ENCODE measurements at places on chromosomes 13 and 19.
A peak's percentile ranks its signal among the peaks of the same experiment; 100 is the strongest.

- peaks cover 3% of the 10 kb centered on the region for H3K27me3 ChIP-seq
- H3K4me1 ChIP-seq, result no peaks in the 10 kb centered on the region
- H3K4me3 ChIP-seq, result no peak overlapping the region
- H3K27ac ChIP-seq, result no peak overlapping the region
- DNase-seq, result no peak
- no peaks in the 10 kb centered on the region for H3K36me3 ChIP-seq
Measured at GRCh38 chr19:35293363-35293739, 1.4 kb downstream of the MAG start.

DNA sequence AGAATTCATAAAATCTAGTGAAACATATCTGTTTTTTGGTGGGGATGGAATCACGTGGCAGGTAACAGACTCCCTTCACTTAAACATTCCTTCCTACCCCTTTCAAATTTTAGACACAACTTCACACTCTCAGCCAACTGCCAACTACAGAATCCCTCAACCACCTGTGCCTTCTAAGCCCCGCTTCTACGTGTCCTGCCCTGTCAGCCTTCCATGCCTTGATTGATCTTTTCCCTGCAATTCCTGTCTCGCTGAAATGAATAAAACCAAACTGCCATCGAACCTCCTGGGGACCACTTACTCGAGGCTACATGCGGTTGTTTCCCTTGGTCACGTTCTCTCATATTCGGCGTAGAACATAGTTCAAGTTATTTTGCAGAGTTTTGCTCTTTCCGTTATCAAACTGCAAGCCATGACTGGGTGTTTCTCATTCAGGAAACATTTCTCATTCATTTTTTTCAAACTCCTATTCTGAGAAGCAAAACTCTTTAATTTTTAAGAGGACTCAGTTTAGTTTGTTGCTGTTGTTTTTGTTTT is 1.1 kb downstream of the ZNF625 start:
- no peak for DNase-seq
- peaks cover 8% of the 10 kb centered on the region for H3K36me3 ChIP-seq
- H3K4me1 ChIP-seq, result no peaks in the 10 kb centered on the region
- H3K27me3 ChIP-seq, result no peaks in the 10 kb centered on the region
- peak overlapping the region; percentile 80 for H3K4me3 ChIP-seq

DNA sequence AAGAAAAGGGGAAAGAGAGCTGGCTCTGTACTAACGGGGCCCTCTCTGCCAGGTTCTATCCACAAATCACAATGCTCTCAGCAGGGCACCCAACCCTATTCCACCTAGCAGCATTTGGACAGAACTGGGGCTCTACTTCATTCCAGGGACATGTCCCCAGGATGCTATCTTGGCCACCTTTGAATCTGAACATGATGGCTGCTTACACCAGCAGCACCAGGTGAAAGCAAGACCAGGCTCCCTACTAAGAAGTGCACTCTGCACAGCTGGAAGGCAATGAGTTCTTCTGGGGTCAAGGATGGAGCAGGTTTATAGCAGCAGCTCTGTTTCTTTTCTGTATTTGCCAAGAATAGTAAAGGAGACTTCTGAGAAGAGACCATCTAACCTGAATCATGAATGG is 222.4 kb downstream of the DACH1 start:
- H3K4me1 ChIP-seq, result no peaks in the 10 kb centered on the region
- DNase-seq, result no peak
- no peaks in the 10 kb centered on the region for H3K36me3 ChIP-seq
- H3K27ac ChIP-seq, result no peak overlapping the region
- H3K4me3 ChIP-seq, result no peak overlapping the region

GRCh38 chr13:112468069-112468468 is 91.9 kb downstream of the SPACA7 start:
- H3K27me3 ChIP-seq, result no peaks in the 10 kb centered on the region
- no peaks in the 10 kb centered on the region for H3K36me3 ChIP-seq
- H3K4me3 ChIP-seq, result no peak overlapping the region
- H3K4me1 ChIP-seq, result no peaks in the 10 kb centered on the region
- H3K27ac ChIP-seq, result no peak overlapping the region

DNA sequence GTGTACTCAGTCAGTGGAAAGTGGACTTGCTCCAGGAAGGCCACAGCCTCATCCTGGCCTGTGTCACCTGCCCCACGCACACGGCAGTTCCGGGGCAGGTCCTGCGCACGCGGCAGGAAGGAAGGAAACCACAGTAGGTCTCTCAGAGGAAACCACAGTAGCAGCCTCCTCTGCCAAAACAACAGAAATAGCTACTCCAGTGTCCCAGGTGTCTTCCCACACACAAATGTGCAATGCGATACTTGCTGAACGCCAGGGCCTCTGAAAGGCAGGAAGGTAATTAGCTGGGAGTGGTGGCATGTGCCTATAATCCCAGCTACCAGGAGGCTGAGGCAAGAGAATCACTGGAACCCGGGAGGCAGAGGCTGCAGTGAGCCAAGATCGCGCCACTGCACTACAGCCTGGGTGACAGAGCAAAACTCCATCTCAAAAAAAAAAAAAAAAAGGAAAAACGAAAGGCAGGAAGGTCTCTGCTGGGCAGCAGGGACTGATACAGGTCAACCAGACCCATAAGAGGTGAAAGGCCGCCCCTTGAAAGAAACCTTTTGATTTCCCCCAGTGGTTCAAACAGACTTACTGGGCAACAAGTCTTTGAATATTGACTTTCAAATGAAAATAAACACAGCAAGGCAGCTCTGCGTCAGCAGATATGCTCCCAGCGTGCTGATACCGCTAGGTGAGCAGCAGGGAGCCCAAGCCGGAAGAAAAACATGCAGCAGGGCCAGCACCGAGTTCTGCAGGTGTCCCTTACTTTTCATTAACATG is 49.5 kb downstream of the CRYL1 start:
- H3K36me3 ChIP-seq, result no peaks in the 10 kb centered on the region
- H3K4me1 ChIP-seq, result no peaks in the 10 kb centered on the region
- H3K27me3 ChIP-seq, result no peaks in the 10 kb centered on the region
- no peak overlapping the region for H3K27ac ChIP-seq
- peak; percentile 38 for DNase-seq
- no peak overlapping the region for H3K4me3 ChIP-seq

DNA sequence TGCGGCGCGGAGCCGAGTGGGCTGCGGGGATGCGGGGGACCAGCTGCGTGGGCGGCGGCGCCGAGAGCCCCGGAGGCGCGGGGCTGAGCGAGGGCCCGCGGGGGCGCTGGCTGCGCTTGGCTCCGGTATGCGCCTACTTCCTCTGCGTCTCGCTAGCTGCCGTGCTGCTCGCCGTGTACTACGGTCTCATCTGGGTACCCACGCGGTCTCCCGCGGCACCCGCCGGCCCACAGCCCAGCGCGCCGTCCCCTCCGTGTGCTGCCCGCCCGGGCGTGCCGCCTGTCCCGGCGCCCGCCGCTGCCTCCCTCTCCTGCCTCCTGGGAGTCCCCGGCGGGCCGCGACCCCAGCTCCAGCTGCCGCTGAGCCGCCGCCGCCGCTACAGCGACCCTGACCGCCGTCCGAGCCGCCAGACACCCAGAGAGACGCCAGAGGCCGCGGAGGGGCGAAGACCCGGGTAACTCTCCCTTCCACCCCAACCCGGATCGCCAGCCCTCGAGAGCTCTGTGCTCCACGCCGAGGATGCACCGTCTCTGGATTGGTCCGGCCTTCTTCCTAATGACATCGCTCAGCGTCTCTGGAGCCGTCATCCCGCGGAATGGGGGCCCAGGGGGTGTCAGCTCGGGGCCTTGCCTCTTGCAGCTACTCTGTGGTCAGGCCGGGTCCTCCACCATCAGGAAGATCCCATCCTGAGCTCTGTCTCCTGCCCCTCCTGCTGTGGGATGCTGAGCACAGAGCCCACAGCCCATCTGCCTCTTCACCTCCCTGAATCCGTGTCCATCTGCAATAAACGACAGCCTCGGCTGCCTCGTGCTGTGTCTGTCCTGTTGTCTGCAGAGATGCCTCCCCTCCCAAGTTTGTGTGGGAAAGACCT is 441 bp downstream of the INAFM1 start:
- peaks cover 27% of the 10 kb centered on the region for H3K4me1 ChIP-seq
- H3K36me3 ChIP-seq, result no peaks in the 10 kb centered on the region
- H3K27me3 ChIP-seq, result no peaks in the 10 kb centered on the region

- DNase-seq, result peak; percentile 48
- no peak overlapping the region for H3K4me3 ChIP-seq
- H3K27ac ChIP-seq, result no peak overlapping the region
- no peaks in the 10 kb centered on the region for H3K27me3 ChIP-seq
Measured at GRCh38 chr13:50914848-50915247, 5.3 kb downstream of the RNASEH2B start.

GRCh38 chr19:11450570-11451326 is 15.3 kb downstream of the PRKCSH start:
- H3K27me3 ChIP-seq, result no peaks in the 10 kb centered on the region
- no peak for DNase-seq
- no peak overlapping the region for H3K4me3 ChIP-seq
- H3K4me1 ChIP-seq, result no peaks in the 10 kb centered on the region

DNA sequence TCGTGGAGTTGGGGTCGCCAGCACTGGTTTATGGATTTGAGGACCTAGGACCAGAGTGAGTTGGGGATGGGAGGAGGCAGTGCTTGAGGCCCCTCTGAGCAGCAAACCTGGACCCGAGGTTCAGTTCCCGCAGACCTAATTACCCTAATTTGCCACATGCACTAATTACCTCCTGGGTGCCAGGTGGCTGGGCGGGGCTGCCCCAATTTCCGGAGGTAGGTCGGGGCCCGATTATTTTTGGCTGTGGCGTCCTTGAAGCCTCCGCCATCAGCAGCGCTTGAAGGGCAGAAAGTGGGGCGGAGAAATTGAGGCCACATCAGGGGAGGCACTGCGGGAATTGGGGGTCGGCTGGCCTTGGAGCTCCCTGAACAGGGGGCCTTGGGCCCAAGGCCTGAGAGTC is 5.9 kb upstream of the HOMER3 start:
- no peak overlapping the region for H3K4me3 ChIP-seq
- H3K27me3 ChIP-seq, result no peaks in the 10 kb centered on the region
- DNase-seq, result no peak
- H3K36me3 ChIP-seq, result no peaks in the 10 kb centered on the region
- no peak overlapping the region for H3K27ac ChIP-seq

DNA sequence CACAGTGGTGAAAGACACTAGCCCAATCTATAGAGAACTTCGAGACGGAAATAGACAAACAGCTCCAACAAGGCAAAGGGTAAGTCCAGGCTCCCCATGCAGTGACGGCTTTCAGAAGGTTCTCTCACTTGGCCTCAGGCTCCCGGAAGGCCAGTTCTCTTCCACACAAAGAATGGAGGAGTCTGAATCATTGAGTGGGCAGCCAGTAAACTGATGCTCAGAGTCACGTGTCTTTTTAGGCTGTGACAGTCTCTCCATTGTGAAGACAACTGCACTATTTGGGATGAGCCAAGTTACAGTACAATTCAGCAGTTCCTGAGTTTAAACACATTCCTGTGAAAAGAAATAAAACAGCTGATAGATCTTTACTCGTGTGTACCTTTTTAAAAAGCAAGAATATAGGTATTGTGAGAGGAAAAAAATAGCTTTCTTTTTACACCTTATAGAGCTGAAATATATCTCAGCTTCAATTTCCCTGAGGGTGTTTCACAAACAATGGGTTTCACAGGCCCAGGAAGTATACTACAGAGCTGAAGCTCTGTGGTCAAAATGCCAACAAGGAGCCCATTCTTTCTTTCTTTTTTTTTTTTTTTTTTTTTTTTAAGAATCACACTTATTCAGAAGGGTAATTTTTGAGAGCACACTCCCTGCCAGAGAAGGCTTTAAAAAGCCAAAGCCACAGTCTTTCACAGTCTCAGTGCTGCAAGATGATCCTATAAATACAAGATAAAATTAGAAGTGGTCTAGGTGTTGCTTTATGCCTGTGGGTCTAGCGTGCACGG is 135.1 kb downstream of the FREM2 start:
- H3K4me1 ChIP-seq, result no peaks in the 10 kb centered on the region
- peak; percentile 15 for DNase-seq
- H3K4me3 ChIP-seq, result no peak overlapping the region
- H3K27ac ChIP-seq, result no peak overlapping the region

GRCh38 chr19:47842941-47843340 is 16.1 kb upstream of the TPRX2 start:
- no peak for DNase-seq
- H3K4me3 ChIP-seq, result no peak overlapping the region
- no peaks in the 10 kb centered on the region for H3K36me3 ChIP-seq
- H3K27ac ChIP-seq, result no peak overlapping the region

DNA sequence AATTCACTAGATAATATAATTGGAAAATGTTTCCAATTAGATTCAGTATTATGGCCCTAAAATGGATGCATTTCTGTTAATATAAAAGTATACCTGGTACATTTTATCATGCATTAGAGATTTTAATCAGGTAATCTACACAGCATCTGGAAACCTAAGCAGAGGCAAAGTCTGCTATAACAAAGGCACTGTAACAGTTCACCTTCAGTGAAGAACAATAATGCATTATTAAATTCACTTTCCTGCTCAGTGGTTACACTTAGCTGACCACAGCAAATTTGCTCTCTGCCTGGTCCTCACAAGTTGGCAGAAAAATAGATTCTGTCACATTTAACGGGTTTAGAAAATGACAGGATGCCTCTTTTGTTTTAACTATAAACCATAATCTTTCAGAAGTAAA is 326.9 kb downstream of the DACH1 start:
- no peak overlapping the region for H3K4me3 ChIP-seq
- no peaks in the 10 kb centered on the region for H3K36me3 ChIP-seq
- no peak for DNase-seq
- H3K27me3 ChIP-seq, result no peaks in the 10 kb centered on the region

DNA sequence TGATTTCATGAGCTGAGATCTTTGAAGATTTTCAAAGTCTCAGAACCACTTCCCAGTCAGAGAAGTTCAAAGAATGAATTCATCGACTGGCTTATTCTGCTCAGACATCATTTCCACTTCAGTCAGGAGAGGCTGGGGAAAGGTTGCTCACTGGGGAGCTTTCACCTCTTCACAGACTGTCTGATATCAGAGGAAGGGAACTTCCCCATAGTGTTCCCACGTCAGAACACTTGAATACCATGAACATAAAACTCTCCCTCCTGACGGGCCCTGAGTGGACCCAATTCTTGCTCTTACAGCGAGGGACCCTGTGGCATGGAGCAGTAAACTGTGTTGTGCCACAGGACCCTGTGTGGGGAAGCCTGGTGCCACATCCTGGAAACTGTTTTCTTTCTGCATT is 492.6 kb downstream of the COG6 start:
- H3K4me1 ChIP-seq, result peaks cover 17% of the 10 kb centered on the region
- H3K27me3 ChIP-seq, result peaks cover 5% of the 10 kb centered on the region
- no peaks in the 10 kb centered on the region for H3K36me3 ChIP-seq
- no peak overlapping the region for H3K27ac ChIP-seq
- DNase-seq, result no peak

- H3K4me3 ChIP-seq, result no peak overlapping the region
- no peaks in the 10 kb centered on the region for H3K27me3 ChIP-seq
- H3K36me3 ChIP-seq, result no peaks in the 10 kb centered on the region
- H3K4me1 ChIP-seq, result peaks cover 3% of the 10 kb centered on the region
- H3K27ac ChIP-seq, result peak overlapping the region; percentile 7
Measured at GRCh38 chr13:92172191-92172590, 773.8 kb downstream of the GPC5 start.

DNA sequence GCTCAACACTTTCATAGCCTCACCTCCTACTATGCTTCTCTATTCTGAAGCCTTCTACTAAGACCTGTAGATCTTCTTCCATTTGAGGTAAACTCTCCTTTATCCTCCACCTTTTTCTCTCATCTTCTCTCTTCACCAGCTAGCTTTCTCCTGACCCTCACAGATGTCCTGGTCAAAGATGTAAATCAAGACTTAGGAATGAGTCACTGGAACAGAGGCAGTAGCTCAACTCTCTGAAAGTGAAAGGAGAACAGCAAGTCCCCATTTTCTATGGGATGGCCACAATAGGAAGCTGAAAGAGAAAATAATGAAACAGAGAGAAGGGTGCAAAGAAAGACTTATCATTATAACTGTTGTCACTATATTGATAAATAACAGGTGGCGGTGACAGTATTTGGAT is 86.1 kb upstream of the DOCK9 start:
- H3K27me3 ChIP-seq, result no peaks in the 10 kb centered on the region
- H3K27ac ChIP-seq, result no peak overlapping the region
- no peak overlapping the region for H3K4me3 ChIP-seq
- DNase-seq, result no peak

Measured in astrocyte (in vitro differentiated cells and primary cell).